ENCODE measurements at places on chromosomes 12 and 14.

- no peaks in the 10 kb centered on the region for H3K27me3 ChIP-seq
- no peak overlapping the region for H3K27ac ChIP-seq
- H3K4me3 ChIP-seq: no peak overlapping the region
- H3K4me1 ChIP-seq: no peaks in the 10 kb centered on the region
- H3K36me3 ChIP-seq: no peaks in the 10 kb centered on the region
Measured at GRCh38 chr12:18824287-18824686, 86.4 kb downstream of the CAPZA3 start.

- DNase-seq: no peak
- no peak overlapping the region for H3K27ac ChIP-seq
- no peaks in the 10 kb centered on the region for H3K36me3 ChIP-seq
- no peaks in the 10 kb centered on the region for H3K27me3 ChIP-seq
- H3K4me1 ChIP-seq: no peaks in the 10 kb centered on the region
Measured at GRCh38 chr12:15863984-15864383, 18.2 kb upstream of the STRAP start.

DNA sequence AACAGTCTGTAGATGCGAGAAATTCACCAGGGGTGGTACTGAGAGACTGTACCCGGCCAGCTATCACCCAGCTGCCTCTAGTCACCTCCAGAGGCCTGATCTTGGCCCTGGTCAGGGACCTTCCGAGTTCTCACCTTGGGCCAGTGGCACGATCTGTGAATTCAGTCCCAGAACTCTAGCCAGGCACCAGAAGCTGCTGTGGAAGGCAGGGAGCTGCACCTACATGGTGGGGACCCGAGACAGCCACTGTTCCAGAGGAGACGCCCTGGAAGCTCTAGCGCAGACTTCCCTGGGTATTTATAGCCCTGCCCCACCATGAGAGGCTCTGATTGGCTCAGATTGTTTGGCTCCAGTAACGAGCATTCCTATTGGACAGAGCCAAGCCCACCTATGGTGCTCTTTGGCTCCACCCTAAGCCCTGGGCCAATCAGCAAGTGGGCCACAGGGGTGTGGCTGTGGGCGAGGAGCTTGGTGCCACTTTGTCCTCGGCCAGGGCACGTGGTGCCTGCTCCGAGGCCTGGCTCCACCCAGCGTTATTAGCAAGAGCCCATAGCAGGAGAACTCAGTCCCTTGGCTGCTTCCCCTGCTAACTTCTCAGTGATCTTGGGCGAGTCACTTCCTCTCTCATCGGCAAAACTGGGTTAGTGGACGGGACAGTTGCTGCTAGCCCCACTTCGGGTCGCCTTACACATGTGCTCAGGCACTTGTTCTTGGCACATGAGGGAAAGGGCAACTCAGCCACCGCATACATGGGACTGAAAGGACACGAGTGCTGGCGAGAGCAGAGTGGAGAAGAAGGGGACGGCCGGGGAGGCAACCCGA lies 89.0 kb upstream of the BCL11B start:
- no peak overlapping the region for H3K27ac ChIP-seq
- H3K4me1 ChIP-seq: no peaks in the 10 kb centered on the region
- H3K36me3 ChIP-seq: no peaks in the 10 kb centered on the region
- no peaks in the 10 kb centered on the region for H3K27me3 ChIP-seq
- no peak overlapping the region for H3K4me3 ChIP-seq

- H3K4me1 ChIP-seq: peaks cover 3% of the 10 kb centered on the region
- no peak for DNase-seq
- no peaks in the 10 kb centered on the region for H3K27me3 ChIP-seq
Measured at GRCh38 chr12:92905811-92906554, 23.1 kb downstream of the EEA1 start.

- no peak overlapping the region for H3K27ac ChIP-seq
- peaks cover 9% of the 10 kb centered on the region for H3K36me3 ChIP-seq
- H3K4me1 ChIP-seq: peaks cover 10% of the 10 kb centered on the region
- H3K4me3 ChIP-seq: no peak overlapping the region
- no peak for DNase-seq
- no peaks in the 10 kb centered on the region for H3K27me3 ChIP-seq
Measured at GRCh38 chr14:34711169-34711568, 3.2 kb downstream of the CFL2 start.

Measured in natural killer cell (primary cell).